NCI-H2171 (cell line): ENCODE measurements at places on chromosomes 13 and 19.

DNA sequence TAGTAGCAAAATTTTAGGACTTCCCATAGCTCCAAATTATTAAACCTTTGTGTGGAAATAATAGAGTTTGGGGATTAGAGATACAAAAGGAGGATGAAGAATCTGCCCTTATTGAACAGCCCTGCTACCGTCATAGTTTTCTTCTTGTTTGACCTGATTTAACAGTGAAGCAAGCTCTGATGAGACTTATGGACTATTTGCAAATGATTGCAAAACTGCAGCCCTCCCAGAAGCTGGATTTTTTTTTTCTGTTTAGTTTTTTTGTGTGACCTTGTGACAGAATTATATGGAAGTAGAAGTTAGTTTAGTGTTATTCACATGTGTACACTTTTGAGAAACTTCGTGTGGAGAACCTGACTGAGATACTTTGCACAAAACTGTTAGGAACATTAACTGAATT, 267.8 kb downstream of the KCNRG start:
- no peak for DNase-seq

DNA sequence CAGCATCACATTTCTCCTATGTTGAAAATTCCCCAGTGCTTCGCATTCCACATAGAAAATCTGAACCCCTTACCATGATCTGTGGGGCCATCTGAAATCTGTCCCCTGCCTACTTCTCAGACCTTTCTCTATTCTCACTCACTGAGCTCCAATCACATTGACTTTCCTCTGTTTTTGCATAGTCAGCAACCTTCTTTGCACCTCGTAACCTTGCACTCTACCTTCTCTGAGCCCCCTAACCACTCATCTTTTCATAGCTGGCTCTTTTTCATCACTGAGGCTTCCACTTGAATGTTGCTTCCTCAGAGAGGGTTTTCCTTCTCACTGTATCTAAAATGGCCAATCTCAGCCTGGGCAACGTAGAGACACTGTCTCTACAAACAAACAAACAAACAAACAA, 286.3 kb downstream of the GPC5 start:
- no peak for DNase-seq

DNA sequence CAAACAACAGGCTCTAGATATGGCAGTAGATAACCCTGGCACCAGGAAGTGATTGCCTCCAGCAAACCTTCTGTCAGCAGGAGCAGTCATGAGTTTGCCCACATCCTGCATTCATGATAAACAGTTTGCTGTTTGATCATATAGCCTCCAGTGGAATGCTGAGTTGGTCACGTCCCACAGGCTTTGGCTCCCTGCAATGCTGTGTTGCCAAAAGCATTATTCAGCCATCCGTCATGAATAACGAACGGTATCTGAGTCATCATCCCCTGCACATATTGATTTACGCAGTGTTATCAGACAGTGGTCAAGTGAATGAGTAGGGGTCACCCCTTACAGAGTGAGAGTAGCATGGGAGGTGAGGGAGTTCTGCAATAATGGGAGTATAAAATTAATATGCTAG, 21.9 kb upstream of the ZNF432 start:
- no peak for DNase-seq

- no peak for DNase-seq
These were observed 1.6 kb downstream of the JOSD2 start for GRCh38 chr19:50509366-50509765.

DNA sequence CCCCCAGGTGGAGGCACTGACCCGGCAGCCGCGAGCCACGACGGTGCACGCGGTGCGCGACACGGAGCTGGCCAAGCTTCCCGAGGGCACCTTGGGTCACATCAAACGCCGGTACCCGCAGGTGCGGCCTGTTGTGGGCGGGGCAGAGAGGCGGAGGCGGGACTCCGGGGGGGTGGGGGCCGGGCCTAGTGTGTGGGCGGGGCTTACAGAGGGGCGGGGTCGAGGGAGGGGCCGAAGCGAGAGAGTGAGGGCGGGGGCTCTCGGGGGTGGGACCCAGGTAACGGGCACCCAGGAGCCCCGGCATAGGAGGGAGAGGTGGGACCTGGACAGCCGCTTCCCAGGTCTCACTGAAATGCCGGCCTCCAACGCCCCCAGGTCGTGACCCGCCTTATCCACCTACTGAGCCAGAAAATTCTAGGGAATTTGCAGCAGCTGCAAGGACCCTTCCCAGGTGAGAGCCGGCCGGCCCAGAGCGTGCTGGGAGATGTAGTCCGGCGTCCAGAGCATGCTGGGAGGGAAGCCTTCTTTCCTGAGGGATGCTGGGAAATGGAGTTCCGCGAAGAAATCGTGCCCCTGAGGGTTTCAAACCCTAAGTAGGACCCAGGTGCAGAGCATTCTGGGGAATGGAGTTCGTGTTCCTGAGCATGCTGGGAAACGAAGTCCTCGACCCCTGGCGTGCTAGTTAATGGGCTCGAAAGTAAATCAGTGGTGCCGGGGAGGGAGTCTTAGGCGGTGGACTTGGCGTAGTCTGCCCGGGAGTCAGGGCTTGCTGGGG, 15.7 kb downstream of the PNPLA6 start:
- DNase-seq, result peak; percentile 96

DNA sequence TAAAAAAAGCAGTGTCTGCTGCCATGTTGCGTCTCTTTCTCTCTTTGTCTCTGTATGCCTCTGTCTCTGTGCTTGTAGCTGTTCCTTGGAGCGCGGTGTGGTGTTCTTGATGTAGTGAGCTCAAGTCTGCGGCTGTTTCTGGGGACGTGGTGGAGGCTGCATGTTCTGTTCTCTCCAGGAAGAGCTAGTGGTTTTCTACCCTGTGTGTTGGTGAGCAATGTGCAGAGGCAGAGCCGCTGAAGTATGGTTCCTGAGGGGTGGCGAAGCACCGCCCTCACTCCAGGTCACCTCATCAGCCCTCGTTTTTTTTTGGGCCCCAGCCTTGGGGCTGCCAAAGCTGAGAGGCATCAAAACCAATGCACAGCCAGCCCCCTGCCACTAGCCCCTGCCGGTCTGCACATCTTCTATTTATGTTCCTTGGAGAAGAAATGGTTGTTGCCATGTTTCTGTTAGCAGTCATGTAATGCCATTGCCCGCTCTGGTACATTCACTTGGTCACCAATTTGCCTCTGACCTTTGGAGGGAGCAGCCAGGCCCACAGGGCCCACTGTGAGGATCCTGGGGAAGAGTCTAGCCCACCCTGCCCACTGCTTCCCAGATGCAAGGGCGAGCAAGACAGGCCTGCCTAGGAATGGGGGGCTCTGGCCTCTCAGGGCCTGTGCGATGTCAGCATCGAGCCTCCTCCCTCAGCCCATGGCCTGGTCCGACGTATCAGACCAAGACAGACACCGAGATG, 7.2 kb downstream of the HNRNPL start:
- no peak for DNase-seq

- DNase-seq, result no peak
These were observed 118.3 kb upstream of the RNF113B start for GRCh38 chr13:98295371-98295770.

GRCh38 chr19:715347-715746, 6.6 kb downstream of the PALM start:
- no peak for DNase-seq

DNA sequence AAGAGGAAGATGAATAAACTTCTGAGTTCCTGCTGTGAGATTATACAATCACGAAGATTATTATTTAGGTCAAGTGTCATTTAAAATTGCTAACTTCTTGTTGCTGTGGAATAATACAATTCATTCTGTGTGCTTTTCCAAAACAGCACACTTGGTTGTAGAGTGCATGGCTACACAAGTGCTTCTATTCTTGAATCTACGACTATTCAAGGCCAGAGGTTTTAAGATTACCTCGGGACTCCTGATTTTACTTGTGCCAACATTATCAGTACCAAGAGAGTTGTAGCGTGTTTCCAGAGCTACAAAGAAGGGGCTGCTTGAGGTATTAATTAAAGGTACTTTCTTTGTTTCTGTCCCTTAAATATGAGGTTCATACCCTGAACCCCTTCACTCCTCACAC, 234.0 kb upstream of the PCDH9 start:
- no peak for DNase-seq

GRCh38 chr13:40206241-40207000, 460.0 kb downstream of the FOXO1 start:
- peak; percentile 4 for DNase-seq

DNA sequence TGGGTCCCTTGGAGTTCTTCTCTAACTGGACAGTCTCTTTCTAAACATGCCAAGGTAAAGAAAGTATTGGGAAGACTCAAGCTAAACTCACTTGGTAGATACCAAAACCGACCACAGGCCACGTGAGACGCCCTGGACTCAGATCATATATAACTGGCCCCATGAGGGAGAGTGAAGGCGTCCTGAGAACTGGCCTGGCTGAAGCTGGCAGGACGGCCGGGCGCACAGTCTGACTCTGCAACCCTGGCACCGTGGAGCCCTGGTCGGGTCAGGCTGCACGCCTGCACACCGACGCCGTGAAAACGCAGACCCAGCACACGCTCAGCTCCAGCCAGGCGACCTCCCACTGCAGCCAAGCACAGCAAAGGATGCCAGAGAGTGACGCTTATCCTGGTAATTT, 122.5 kb upstream of the SPACA7 start:
- no peak for DNase-seq
